ENCODE measurements at places on chromosomes 6 and 20.

GRCh38 chr6:151524059-151524458, 30.2 kb downstream of the CCDC170 start:
- DNase-seq: no peak

- no peak for DNase-seq
Observed at GRCh38 chr20:15900443-15900842, 672.8 kb downstream of the KIF16B start.

GRCh38 chr6:125220712-125221111, 67.1 kb downstream of the TPD52L1 start:
- no peak for DNase-seq

DNA sequence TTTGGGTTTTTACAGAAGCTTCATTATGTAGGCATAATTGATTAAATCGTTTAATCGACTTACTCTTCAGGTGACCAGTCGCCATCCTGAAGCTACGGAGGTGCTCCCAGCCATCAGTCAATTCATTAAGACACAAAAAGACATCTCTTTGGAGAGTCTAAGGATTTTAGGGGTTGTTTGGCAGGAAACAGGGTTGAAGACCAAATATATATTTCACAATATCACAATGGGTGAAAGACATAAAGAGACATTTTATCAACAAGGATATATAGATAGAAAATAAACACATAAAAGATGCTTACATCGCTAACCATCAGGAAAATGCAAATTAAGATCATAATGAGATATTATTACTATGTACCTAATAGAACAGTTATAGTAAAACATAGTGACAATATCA, 104.0 kb upstream of the SIRPG start:
- no peak for DNase-seq

- DNase-seq: no peak
Observed at GRCh38 chr6:157181649-157182048, 141.7 kb downstream of the TMEM242 start.

- no peak for DNase-seq
Observed at GRCh38 chr6:16821834-16822264, 60.6 kb upstream of the ATXN1 start.

DNA sequence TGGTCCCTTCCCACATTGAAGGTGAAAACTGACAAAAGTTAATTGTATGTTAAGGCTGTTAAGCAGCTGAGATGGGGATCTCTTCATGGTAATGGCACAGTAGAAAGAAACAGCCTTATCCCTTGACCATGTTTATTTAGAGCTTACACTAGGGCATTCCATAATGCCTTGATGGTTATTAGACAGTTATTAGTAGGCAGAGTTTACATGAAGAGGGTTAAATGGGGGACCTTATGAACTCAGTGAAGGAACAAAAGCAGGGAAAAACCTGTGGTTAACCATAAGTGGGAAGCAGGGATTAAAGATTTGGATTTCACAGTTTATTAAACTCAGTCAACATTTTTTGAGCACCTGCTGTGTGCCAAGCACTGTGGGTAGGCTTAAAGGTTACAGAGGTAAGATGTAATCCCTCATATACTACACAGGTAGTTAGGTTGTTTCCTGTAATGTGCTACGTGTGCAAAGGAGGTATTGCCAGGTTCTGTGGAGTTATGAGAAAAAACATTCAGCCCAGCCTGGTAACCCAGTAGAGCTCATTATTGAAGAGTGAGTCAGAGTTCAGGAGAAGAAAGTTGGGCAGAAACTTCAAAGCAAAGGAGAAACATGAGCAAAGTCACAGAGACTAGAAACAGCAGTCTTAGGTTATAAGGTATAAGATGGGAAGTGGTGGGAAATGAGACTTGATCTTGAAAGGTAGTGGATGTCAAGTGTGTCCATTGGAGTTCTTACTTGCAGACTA, 32.3 kb upstream of the GNRH2 start:
- DNase-seq: no peak

DNA sequence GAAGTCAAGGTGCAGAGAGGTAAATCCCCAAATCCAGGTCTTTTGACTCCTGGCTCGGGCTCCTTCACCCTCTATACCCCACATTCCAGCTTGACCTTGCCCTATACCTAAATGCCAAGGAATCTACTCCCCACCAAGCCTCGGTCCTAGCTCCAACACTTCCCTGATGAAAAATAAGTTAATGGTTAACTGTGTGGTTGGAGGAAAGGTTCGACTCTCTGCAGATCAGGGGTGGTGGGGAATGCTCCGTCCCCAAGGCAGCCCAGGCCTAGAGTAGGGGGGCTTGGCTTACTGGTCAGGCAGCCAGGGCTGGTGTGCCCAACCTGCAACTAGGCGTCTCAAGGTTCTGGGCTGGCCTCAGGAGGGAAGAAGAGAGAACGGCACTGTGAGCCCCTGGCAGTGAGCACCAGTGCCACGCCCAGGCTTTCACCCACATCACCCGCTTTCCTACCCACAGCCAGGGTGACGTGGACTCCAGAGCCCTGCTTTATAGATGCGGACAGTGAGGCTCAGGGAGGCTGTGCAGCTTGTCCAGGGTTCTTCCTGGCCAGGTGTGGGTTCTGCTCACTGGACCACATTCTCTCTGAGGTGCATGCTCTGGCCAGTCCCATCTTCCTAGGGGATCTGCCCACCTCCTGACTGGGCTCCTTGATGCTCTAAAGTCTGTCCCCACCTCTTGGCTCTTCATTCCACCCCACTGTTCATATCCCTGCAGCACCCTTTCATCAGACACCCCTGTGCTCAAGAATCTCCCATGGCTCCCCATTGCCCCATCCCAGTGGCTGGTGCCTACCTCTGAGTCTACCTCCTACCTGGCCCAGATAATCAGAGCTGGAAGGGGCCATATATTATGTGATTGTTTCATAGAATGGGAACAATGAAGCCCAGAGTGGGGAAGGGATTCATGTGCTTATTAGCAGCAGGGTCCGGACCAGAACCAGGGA, 8.2 kb downstream of the SPDEF start:
- DNase-seq: no peak

DNA sequence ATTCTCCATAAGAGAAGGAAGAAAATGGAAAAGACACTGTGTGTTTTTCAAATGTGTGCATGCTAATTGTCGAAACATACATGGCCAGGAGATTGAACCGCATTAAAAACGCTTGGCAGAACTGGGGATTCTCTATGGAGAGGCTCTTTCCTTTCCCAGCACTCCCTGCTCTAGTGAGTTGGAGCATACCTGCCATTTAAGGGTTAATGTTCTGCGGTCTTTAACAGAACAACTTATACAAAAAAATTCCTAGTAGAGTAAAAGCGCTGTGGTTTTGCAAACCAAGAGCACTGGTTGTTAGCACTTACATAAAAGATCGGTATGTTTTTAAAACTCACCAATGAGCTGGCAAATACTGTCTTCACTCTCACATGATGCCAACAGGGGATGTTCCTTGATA, 1.5 kb downstream of the TAGAP start:
- DNase-seq: no peak

DNA sequence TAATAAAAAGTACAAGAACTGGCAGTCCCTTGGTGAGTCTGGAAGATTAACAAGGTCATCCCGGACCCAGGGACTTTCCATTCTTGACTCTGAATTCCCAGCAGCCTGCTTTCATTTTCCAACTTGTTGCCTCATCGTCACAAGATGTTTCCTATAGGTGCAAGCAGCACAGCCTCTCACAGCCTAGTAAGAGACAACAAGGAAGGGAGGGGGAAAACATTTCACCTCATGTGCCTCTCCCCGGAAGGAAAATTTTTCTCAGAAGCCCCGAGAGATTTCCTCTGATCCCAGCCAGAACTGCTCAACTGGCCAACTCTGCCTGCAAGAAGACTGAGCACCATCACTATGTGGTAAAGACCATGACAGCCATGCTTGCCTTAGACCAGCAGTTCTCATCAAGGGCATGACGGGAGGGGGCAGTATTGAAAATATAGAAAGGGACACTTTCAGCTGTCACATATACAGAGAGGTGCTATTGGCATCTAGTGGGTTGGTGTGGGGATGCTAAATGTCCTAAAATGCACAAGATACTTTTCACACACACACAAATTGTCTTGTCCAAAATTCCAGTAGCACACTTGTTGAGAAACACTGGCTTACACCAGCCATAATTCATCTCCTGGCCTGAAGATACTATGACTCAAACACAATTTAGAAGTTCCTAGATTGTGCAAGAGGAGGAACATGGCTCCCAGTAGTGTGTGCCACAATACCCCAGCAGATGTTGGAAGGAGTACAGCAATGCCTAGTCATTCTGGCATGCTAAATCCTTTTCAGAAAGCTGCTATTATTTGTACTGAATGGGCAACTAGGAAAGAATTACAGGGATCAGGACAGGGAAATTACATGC, 10.8 kb upstream of the WTAP start:
- DNase-seq: no peak

GRCh38 chr20:39234520-39235095, 272.5 kb downstream of the DHX35 start:
- no peak for DNase-seq

DNA sequence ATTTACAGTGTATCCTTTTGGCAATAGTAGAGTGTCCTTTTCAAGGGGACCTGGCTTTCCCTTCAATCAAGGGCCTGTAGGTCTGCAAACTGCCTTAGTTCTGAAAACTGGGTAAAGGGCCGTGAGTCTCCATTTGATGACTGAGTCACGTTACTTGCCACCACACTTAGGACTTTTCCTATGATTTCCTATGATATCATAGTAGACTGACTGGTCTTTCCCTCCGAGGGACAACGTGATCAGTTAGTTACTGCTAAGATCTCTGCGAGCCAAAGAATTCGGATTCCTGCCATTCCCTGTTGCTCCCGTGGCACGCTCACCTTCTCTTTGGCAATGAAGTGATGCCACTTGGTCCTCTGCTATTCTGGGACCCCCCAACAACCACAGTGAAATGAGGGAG, 8.4 kb downstream of the ZNF831 start:
- no peak for DNase-seq

DNA sequence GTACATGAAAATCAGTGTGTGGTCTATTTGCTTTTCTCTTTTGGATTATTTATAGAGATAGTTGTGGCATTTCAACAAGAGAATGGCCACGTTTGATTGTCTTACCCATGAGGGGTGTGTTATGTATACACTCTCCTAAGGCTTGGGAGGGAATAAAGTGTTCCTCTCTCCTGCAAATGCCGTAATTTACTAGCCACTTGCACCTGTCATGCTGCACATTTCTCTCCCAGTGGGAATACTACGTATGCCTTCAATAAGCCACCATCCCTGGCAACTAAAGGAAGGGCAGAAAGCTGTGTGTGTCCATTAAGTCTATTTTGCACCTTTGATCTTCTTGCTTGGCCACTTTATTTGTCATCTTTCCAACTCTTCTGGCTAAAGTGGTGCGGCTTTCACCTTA, 541.2 kb downstream of the QKI start:
- no peak for DNase-seq

DNA sequence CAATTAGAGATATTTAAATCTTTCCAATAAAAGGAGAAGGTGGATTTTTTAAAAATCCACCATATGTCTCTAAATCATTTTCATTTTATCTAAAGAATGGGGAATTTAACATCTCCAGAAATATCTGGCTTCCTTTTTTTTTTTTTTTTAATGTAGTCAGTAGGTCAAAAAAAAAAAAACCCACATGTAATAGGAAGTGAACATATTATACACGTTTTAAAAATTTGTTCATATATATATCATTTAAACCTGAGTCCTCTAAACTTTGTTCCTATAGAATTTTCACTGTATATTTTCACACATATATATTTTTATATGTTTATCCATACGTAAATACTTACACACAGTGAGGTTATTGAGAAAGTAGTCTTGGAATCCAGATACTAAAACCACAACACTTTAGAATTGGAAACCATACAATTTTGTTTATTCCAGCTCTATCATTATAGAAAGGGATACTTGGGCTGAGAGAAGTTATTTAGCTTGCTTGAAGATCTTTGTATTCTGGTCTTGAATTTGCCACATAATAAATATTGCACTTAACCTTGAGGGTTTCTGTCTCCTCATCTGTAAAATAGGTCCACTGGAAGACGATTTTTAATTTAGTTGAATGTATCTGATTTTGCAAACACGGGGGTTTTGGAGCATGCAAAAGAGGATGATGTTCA, 62.1 kb upstream of the ZNF217 start:
- DNase-seq: no peak

DNA sequence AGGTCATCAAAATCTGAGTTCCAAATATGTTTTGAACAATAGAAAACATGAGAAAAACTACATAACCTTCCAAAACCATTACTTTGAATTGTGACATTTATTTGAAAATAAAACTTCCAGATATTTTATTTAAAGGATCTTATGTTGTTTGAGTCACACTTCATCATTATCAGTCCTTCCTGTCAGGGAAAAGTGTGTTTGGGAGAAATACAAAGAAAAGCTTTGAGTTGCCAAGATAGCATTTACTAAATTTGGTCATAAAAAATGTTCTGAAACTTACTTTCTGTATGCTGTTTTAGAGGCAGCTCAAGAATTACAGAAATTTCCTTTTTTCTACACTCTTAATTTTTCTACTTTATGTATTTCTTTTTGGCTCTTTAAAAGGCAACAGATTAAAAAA, 208.2 kb upstream of the RIN2 start:
- no peak for DNase-seq

GRCh38 chr6:10331334-10331968, 83.4 kb downstream of the TFAP2A start:
- no peak for DNase-seq

Data from stimulated activated naive CD8-positive, alpha-beta T cell treated with anti-CD3 and anti-CD28 coated beads, Interleukin-15, Interleukin-2, amounts not matched to agents 100 U/mL and 50 U/mL, for 24 hours (primary cell).